ENCODE measurements at places on chromosomes 7 and 10.

DNA sequence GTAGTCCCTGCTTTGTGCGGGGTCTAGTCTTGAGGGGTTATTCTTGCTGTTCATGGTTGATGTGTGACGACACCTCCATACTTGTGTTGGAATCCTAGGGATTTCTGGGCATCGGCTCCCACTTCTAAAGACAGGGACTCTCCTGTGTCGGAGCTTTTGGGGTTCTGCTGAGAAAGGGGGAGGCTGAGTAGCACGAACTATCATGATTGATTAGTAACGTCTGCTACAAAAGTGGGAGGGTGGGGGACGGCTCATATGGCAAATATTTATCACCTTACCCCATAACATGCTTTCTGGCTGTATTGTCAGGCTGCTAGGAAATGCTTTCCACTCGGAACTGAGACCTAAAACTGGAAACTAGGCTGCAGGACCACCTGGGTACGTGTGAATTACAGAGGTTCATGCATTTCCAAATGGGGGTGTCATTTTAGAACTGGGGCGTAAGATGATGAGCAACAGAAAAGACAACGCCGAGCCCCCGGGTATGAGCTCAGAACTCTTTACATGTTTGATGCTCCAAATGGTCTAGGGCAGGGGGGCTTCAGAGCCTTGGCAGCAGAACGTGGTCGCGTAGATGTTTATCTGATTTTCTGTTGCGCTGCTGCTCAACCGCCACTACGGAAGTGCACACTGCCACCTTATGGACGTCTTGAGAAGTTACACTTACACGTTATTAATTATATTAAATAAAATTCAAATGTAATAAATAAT lies 15.1 kb upstream of the NME8 start:
- DNase-seq: peak; percentile 87

- peak; percentile 67 for DNase-seq
Measured at GRCh38 chr10:89466599-89467035, 52.2 kb downstream of the IFIT5 start.

DNA sequence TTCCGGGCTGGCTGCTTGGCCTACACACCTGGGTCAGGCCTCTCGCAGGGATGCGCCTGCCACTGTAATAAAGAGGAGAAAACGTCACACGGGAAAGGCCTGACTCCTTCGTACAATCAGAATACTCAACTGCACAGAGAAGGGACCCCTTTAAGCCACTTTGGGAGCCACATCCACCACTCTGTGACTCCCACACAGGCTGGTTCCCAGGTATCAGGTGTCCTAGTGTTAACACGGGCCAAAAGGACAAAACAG lies 5.8 kb upstream of the ZNF736 start:
- DNase-seq: no peak

- DNase-seq: no peak
Measured at GRCh38 chr10:88409236-88409635, 173.9 kb downstream of the RNLS start.

GRCh38 chr10:81109200-81109752 lies 571.6 kb downstream of the SH2D4B start:
- no peak for DNase-seq

DNA sequence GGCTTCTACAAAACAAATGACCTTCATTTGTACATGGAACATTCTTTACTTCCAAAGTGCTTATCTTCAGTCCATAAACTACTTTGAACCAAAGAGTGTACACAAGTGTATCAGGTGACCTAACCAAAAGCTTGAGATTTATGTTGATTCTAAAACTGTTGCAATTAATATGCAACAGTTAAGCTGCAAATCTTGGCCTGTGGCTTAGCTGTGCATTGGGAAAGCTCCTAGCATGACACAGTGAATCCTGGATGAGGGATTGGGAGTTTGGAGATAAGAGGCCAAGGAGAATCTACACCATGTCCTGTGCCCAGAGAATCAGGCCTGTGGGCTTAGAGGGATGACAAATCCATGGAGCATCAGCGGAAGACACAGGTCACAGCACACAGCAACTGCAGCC lies 105.2 kb upstream of the GSDME start:
- no peak for DNase-seq

- DNase-seq: no peak
Measured at GRCh38 chr10:100104300-100104699, 22.6 kb upstream of the CPN1 start.

DNA sequence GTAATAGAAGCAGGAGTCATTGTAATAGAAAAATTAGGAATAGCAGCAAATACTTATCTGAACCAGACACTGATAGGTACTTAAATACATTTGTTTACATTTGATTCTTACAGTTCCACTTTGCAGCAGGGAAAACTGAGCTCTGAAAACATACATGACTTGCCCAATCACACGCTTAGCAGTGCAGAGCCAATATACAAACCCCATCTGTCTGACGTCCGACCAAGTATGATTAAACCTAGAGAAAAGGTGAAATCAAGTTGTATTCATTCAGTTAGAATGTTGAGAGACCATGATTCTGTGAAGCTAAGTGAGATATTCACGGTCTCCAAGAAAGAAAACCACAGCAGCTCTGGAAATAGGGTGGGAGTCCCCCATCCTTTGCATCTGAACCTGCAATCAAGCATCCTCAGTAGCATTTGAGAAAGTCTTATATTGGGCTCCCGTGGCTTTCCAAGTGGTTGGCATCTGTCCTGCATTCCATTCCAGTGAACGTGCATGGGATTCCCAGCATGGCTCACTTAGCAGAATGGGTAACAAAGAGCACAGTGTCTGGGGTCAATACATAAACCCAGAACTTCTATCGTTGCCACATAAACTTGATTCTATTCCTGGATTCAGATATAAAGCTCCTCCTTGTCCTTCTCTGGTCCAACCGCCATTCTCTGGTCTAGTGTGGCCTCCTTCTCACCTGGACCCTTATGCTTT lies 148.7 kb upstream of the RSU1 start:
- DNase-seq: no peak

DNA sequence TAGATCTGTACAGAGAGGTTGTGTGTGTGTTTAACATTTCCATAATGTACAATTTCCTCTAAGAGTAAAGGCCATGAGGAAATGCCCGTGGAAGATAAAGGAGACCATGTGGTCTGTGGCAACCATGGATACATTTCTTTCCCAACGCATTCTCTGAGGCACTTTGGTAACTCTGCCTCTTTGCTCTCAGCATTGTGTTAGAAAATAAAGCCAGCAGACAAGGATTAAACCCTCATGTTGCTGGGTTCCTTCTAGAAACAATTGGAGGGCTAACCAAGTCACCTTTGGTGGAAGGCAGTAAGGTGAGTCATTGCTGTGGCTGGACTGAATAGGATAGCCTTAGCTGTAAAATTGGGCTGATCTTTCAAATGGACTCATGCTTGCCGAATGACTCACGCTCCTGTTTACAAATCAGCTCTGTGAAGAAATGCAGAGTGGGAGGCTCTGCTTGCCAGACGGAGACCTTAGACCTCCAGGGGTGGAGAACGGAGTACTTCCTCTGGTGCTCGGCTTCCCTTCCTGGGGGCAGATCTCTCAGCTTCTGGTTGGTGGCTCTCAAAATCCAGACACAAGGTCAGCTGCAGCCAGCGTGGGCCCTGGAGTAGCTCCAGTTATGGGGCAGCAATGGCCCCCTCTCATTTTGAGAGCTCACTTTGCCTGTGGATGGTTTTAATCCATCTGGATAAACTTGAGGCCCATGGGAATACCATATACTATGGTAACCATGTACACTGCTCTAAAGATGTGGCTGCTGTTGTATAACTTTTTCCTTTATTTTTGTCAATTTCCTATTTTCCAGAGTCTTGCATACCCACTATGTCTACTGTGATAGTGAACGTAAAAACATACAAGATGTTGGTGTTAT lies 137.3 kb downstream of the TCF7L2 start:
- no peak for DNase-seq

GRCh38 chr10:58516119-58516518 lies 3.4 kb downstream of the BICC1 start:
- no peak for DNase-seq

DNA sequence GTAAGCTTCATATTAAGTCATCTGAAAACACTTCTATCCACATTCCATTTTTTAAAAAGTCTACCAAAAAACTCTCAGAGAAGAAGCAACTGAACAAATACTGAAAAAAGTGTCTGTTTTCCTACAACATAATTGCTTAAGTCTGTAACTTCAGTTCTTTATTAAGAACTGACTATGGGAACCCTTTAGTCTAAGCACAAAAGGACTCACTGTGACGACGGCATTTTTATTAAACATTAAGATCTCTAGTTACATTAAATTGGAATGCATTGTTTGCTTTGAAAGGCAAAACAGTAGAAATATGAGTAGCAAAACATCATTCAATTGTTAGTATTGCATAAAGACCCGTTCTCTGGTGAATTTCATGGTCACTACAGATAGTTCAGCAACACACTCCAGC lies 5.8 kb upstream of the FAM3C start:
- DNase-seq: no peak

GRCh38 chr7:74452748-74453321 lies 871 bp upstream of the GTF2IRD1 start:
- peak; percentile 49 for DNase-seq

- DNase-seq: peak; percentile 25
Measured at GRCh38 chr7:151631570-151631952, 111.9 kb upstream of the RHEB start.

GRCh38 chr7:134140889-134141867 lies 14.0 kb downstream of the LRGUK start:
- peak; percentile 76 for DNase-seq

GRCh38 chr7:66238773-66239466 lies 33.8 kb downstream of the TPST1 start:
- DNase-seq: no peak

DNA sequence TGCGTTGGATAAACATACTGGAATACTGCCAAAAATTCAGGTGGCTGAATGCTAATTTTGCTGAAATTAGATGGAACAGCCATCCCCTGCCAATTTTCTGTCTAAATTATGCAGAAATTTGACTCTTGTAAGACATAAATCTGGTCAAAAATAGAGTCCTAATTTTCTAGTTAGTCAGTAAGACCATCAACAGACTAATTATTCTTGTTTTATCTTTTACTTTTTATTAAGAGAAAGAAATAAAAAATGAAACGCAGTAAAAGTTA lies 110.3 kb upstream of the GATA3 start:
- DNase-seq: no peak

- DNase-seq: no peak
Measured at GRCh38 chr7:102173669-102174068, 113.0 kb upstream of the SH2B2 start.

DNA sequence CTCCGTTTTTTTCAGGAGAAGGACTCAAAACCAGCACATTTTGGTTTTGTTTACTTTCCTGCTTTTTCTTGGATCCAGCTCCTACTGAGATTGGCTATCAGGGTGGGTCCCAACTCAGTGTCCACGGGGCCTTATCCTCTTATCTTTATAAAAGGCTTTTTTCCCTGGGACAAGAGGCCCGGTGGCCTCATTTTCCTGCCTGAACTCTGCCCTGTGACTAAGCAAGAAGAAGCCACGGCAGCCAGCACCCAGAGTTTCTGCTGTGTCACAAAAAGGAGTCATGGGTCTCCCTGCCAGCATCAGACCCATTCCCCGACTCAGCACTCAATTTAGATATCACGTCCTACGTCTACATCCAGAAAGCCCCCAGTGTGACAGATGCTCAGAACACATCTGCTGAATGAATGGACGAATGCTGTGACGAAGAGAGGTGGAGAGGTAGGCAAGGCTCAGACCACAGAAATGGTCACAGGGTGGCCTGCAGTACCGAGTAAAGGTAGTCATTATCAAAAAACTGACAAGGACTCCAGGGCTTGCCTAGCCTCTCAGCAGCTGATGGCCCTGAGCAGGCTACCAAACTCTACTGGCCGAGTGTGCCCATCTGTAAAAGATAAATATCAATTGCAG lies 16.7 kb downstream of the DLG5 start:
- DNase-seq: peak; percentile 33

GRCh38 chr7:44587843-44588711 lies 6.0 kb upstream of the TMED4 start:
- DNase-seq: peak; percentile 70

DNA sequence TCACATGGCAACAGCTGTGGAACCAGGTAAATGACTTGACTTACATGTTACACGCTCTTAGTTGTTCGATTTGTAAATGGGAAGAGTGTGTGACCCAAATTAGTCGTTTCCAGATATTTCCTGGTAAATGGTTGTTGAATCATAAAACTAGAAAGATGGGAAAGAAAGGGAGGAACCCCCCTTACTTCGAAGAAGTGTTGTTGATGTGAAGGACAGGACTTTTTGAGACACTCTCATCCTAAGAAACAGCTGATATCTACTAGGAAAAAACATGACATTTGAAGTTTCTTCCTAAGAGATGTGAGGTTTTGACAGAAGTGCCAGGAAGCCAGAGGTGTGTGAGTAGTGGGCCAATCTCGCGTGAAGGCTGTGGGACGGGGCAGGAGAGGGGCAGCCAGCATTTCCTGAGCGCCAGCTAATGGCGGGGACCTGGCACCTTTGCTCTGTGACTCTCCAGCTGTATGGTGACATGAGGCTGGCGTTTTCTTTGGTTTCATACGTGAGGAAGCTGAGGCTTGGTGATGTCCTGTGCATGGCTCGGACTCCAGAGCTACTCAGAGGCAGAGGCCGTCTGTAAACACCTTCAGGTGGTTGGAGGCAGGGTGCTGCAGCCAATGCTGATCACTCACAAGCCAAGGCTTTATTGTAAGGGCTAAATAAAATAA lies 53.7 kb downstream of the IKZF1 start:
- no peak for DNase-seq

GRCh38 chr10:71633920-71634319 lies 85.7 kb downstream of the C10orf105 start:
- no peak for DNase-seq

DNA sequence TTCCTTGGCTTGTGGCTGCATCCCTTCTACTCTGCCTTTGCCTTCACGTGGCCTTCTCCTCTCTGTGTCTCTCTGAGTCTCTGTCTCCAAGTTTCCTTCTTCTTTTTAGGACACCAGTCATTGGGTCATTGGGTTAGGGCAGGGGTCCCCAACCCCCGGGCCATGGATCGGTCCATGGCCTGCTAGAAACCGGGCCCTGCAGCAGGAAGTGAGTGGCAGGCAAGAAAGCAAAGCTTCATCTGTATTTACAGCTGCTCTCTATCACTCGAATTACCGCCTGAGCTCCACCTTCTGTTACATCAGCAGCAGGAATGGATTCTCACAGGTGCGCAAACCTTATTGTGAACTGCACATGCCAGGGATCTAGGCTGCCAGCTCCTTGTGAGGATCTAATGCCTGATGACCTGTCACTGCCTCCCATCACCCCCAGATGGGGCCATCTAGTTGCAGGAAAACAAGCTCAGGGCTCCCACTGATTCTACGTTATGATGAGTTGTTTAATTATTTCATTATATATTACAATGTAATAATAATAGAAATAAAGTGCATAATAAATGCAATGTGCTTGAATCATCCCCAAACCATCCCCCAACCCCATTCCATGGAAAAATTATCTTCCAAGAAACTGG lies 47.9 kb upstream of the DOCK1 start:
- DNase-seq: no peak

GRCh38 chr7:83532219-83532618 lies 116.7 kb downstream of the SEMA3E start:
- peak; percentile 31 for DNase-seq

GRCh38 chr10:122798704-122799231 lies 46.9 kb downstream of the CUZD1 start:
- DNase-seq: no peak

GRCh38 chr7:37432281-37432920 lies 16.3 kb downstream of the ELMO1 start:
- DNase-seq: no peak

GRCh38 chr7:36683695-36684357 lies 40.5 kb downstream of the AOAH start:
- no peak for DNase-seq

GRCh38 chr7:134448356-134449229 lies 10.3 kb downstream of the AKR1B1 start:
- no peak for DNase-seq

All from lung (tissue), 17 donors.